Fibroblast of skin of scalp (primary cell): ENCODE measurements at places on chromosomes 12 and 14.

GRCh38 chr14:50041980-50042379, 74.4 kb downstream of the VCPKMT start:
- DNase-seq, result no peak

DNA sequence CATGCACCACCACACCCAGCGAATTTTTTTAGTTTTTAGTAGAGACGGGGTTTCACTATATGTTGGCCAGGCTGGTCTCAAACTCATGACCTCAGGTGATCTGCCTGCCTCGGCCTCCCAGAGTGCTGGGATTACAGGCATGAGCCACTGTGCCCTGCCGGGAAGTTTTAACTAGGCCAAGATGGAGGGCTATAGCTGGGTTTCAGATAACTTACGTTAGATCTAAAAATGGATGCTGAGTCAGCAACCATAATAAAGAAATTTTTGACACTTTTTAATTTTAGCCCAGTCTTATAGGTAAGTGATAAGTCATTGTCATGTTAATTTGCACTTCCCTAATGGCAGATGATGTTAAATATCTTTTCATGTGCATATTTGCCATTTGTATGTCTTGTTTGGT, 14.4 kb downstream of the ZDHHC17 start:
- no peak for DNase-seq

- DNase-seq, result no peak
These were observed 139.7 kb downstream of the PRIMA1 start for GRCh38 chr14:93648440-93649168.

DNA sequence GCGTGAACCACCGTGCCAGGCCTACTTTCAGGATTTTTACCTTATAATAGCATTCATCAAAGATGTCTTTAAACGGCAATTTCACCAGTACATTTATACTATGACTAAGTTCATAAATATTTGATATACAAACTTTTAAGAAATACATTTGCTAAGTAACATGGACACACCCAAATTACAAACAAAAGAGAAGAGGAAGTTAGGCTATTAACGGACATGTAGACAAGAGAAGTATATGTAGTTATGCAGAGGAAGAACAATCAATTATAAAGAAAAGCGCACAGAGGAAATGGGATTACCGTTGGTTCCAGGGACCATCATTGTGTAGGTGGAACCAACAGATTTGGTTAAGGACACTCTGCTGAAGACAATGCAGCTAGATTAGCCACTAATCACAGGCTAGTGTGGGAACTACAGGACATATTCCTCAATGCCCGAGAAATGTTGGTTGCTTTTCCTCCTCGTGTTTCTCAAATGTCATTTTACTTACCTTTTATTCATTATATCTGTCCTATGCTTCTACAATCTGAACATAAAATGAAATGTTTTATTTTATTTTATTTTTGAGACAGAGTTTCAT, 24.0 kb upstream of the PKP2 start:
- DNase-seq, result no peak

GRCh38 chr14:102320033-102320660, 601 bp downstream of the ZNF839 start:
- DNase-seq, result peak; percentile 45

DNA sequence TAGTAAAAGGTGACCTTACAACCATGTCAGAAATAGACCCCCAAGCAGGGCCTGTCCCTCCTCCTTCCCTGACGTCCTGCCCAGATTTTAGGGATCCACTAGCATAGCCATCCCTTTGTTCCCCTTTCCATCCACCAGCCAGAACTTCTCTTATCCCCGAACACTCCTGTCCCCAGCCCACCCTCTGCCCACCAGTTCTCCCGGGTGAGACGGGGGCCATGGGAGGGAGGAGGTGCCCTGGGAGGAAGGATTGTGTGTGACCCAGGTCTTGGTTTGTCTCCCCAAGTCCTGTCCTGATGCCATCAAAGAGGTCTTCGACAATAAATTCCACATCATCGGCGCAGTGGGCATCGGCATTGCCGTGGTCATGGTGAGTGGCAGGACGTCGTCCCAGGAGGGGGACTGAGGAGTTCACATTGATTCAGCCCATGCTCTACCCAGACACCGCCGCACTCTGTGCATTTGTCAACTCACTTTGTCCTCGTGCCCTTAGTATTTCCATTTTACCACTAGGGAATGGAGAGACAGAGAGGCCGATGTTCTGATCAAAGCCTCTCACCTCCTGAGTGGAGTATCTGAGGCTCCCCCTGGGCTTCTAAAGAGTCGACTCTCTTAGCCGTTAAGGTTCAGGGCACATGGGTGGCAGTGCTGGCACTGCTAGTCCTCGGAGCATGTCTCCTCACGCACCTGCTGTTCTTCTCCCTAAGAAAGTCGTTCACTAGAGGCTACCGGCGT, 35.9 kb downstream of the CD9 start:
- no peak for DNase-seq

- no peak for DNase-seq
These were observed 105.2 kb upstream of the RESF1 start for GRCh38 chr12:31853977-31854376.

DNA sequence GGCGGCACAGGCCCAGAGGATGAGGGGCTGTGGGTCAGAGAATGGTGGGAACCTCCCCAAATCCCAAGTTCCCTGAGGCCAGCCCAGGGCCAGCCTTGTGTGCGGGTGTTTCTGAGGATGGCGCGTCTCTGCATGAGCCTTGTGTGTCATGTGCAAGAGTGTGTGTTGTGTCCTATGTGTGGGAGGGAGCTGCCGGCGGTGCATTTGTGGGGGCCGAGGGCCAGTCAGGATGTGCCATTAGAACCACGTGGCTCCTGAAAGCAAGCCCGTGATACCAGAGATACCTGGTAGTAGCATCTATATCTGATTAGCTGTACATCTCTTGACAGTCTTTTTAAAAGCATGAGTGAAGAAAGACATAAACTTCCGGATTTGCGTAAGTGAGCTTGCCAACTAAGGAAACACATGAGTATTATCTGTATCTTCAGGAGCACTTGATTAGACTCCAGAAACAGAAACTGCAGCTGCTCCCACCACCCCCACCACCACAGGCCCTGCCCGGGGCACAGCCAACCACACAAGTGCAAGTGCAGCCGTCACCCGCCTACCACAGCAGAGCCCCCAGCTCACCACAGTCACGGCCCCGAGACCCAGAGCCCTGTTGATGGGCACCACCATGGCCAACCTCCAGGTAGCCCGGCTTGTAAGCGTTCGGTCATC, 19.2 kb downstream of the DDX51 start:
- DNase-seq, result no peak

GRCh38 chr12:68612202-68612601, 1.5 kb downstream of the RAP1B start:
- no peak for DNase-seq

DNA sequence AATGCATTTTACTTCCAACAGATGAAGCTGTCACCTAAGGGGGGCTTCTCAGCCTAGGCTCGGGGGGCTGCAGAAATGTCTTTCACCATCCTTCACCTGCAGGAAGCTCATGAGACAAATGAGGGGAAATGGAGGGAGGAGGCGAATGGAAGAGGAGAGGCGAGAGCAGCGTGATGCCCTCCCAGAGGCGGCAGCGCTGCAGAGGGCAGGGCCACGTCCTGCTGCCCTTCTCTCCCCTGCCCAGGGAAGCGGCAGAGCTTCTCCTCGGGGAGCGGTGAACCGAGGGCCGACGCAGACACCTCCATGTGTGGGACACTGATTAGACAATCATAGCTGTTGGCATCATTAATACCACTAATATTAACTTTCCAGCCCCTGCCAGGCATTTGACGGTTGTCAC, 78.3 kb downstream of the SERPINA3 start:
- no peak for DNase-seq

DNA sequence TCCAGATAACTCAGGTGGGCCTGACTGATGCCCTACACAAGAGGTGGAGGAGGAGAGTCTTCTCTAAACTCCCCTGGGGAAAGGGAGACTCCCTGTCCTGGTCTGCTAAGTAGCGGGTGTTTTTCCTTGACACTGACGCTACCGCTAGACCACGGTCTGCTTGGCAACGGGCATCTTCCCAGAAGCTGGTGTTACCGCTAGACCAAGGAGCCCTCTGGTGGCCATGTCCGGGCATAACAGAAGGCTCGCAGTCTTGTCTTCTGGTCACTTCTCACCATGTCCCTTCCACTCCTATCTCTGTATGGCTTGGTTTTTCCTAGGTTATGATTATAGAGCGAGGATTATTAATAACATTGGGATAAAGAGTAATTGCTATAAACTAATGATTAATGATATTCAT, 965.5 kb downstream of the TMEM121 start:
- no peak for DNase-seq

DNA sequence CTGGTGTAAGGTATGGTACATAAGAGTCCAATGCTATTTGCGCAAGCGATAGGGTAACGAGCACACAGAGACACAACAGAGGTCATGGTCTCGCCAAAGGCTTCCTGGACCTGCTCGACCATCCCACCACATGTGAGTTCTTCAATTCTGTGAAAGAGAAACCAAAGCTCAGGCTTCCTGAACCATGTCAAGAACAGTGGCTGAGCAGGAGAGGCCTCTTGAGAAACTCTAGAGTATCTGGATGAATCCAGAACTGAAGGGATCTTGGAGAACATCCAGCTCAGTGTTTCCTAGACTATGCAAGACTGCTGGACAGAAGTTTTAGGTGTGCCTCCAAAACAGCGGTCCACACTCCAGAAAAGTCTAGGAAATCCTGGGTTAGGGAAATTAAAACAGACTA, 114.5 kb downstream of the TRAFD1 start:
- DNase-seq, result no peak

- no peak for DNase-seq
These were observed 99.2 kb downstream of the SLC15A4 start for GRCh38 chr12:128724468-128725046.

- DNase-seq, result peak; percentile 64
These were observed 242.6 kb downstream of the BTG1 start for GRCh38 chr12:91902860-91903683.

- peak; percentile 34 for DNase-seq
These were observed 36.7 kb downstream of the TMBIM6 start for GRCh38 chr12:49777800-49778748.

GRCh38 chr12:52598966-52599365, 2.3 kb downstream of the KRT72 start:
- DNase-seq, result no peak

DNA sequence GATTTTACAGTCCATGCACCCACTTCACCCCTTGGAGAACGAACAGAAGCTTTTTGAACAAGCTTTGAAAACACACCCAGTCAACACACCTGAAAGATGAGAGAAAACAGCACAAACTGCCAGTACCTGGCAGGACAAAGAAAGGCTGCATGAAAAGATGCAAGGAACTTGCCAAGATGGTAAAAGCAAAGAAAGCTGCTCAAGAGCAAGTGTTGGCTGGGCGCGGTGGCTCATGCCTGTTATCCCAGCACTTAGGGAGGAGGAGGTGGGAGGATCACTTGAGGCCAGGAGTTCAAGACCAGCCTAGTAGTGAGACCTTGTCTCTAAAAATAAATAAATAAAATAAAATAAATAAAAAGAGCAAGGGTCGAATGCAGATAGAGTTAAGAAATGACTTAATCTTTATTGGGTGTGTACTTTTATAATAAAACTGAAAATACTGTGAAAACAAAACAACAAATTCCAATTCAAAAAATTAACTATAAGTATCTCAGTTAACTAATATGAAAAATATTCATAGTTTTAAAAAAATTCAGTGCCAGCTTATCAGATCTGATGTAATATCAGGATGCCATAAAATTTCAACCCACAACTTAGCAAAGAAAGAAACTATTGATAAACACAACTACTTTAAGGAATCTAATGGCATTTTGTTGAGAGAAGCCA, 59.2 kb downstream of the HECTD4 start:
- no peak for DNase-seq

DNA sequence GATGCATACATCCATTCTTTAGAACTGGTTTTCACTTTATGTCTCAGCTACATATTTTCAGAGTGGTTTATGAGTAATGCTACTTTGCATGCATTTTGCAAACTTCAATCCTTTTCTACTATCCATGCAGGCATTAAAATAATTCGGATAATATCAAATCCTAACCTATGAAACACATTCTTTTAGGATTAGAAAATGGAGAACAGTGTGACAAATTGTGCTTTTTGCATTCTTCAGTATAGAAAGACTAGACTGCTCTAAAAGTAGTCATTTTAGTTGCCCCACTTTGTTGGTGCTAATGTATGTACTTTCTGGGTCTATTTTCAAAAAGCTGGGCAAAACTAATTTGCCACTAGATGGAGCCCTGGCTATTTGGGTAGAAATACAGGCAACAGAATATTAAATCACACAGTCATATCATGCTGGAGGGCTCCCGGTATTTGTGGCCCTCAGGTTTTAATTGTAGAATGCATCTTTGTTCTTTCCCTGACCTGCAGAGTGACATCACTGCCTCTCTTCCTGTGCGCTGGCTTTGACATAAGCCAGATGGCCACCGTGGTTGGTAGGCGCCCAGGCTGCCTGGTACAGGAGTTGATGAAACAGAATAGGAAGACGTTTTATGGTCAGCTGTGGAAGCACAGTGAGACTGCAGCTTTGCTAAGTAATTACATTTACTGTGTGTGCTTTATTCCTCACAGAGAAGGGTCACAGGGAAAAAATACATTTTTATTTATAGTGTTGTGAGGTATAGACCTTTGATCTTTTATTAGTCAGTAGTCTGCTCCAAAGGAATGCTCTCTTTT, 28.1 kb downstream of the MSRB3 start:
- DNase-seq, result peak; percentile 69

GRCh38 chr12:71663561-71664410, at the start of the genes THAP2 and ZFC3H1:
Gene THAP2 (plus strand): TSS chr12:71664301. CDS start chr12:71664510, 209 bp downstream.
Gene ZFC3H1 (minus strand): TSS chr12:71663848. CDS start chr12:71663610, 238 bp downstream.
- DNase-seq, result peak; percentile 100

GRCh38 chr12:91819132-91819447, 326.6 kb downstream of the BTG1 start:
- no peak for DNase-seq

DNA sequence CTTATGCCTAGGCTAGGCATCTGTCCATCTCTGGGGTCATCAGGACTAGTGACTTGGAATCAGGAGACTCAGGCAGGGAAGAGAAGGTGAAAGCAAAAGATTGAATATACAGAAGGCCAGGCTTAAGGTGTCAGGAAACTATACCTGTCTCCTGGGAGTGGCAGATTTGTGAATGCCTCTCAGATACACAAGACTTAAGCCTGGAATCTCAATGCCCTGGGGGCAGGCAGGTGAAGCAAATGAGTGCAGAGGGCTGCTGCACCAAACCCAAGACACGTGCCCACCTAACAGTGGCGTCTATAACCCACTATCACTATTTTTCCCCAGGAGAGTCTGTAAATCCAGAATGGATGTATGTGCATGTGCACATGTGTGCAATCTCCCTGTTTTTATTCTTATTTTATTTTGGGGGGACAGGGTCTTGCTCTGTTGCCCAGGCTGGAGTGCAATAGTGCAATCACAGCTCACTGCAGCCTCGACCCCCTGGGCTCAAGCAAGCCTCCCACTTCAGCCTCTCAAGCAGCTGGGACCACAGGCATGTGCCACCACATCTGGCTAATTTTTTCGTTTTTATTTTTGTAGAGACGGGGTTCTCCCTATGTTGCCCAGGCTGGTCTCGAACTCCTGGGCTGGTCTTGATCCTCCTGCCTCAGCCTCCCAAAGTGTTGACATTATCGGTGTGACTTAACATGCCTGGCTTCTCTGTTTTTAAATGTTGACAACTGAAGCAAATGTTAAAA, 31.9 kb upstream of the FOS start:
- DNase-seq, result no peak

DNA sequence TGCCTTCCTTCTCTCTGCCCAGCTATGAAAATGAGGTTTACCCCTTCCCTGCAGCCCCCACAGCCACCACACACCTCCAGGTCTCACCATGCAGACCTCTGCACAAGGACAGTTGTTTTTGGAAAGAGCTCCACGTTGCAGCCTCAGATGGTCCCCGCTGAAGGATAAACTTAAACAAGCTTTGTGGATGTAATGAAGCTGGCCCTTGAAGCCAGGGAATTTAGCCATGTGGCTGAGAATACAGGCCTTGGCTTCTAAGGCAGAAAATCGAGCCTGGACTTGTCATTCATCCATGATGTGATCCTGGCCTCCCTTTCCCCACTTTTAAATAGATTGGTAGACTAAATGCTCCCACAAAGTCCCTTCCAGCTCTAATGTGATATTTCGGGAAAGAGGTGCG, 79.4 kb downstream of the TBX3 start:
- DNase-seq, result no peak
